RKO (cell line): ENCODE measurements at places on chromosomes 12 and 14.

GRCh38 chr14:78479127-78479780, 309.1 kb downstream of the NRXN3 start:
- DNase-seq, result no peak

DNA sequence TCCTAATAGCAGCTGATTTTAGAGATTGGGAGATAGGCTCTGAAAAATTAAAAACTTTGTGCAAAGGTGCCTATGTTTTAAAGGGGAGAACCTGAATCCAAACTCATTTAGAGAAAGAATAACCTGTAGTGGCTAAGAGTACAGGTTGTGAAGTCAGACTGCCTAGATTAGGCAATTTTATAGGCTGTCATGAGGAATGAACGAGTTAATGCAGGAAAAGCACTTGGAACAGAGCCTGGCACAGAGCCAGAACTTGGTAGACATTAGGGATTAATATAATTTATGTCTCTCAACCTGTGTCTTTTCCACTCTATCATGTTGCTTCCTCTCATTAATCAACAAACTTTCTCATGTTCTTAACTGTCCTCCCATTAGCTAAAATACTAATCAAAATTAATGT, 98.1 kb downstream of the WIF1 start:
- no peak for DNase-seq

DNA sequence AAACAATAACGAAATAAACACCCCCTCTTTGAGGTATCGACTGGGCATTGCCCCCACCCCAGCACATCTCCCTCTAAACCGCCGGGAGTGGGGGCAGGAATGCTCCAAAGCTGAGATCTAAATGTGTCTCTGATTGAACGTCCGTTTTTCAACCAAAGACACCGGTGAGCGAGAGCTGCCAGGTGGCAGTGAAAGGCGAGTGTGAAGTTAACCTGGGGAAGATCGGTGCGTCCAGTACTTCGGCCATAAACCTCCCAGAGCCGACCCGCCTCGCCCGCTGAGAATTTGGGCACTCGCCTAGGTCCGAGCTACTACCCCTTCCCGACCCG, 625 bp downstream of the ANGEL1 start:
- peak; percentile 8 for DNase-seq

GRCh38 chr14:65753061-65753460, 340.5 kb downstream of the FUT8 start:
- DNase-seq, result no peak

GRCh38 chr14:90300611-90301047, 31.1 kb downstream of the NRDE2 start:
- peak; percentile 15 for DNase-seq

- no peak for DNase-seq
Measured at GRCh38 chr12:118430516-118430915, 54.2 kb downstream of the SUDS3 start.

DNA sequence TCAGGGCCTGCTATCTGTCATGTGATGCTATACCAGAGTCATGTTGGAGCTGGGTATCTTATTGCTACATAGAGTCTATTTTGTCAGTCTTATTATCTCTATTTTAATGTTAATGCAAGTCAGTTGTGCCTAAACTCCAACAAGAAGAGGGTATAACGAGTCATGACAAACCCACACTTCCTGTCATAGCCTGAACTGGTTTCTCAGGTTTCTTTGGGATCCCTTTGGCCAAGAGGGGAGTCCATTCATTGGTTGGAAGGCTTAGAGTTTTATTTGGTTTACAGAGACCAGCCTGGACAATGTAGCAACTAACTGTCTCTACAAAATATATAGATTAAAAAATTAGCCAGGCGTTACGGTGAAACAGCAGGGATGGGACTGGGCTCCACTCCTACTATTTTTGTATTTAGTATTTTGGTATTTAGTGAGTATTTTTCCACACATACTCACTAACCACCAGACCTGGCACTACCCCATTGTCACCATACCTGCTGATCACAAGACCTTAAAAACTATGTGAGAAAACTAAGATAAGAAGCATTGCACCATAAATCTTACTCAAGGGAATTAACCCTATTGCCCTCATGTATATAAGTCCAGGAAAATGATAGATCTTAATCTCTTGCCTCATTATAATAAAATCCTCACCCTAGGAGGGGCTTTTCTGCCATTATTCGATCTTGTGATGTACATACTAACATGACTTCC, 387.5 kb downstream of the IPO8 start:
- no peak for DNase-seq

DNA sequence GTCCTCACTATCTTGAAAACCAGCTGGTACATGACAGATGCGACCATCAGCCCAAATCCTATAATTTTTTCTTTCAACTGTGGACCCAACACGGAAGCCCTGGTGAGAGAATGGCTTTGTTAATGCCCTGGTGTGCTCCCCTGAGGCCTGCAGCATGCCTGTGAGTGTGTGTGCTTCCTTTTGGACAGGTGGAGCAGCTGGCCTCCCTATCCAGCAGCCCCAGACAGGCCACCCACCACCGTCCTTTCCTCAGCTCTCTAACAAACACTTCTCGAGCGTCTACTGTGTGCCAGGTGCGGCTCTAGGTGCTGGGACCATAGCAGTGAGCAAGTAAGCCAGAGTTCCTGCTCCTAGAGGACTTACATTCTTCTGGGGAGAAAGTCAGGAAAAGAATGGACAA, 78.9 kb upstream of the GZMB start:
- DNase-seq, result no peak

DNA sequence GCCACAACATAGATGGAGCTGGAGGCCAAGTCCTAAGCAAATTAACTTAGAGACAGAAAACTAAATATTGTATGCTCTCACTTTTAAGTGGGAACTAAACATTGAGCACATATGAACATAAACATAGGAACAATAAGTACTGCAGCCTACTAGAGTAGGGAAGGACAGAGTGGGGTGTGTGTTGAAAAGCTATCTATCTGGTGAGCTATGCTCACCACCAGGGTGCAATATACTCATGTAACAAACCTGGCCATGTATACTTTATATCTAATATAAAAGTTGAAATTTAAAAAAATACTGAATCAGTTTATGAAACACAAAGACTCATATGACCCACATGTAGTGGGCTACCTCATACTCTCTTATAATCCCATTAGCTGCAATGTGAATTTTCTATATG, 1305.0 kb downstream of the LRFN5 start:
- DNase-seq, result peak; percentile 2

DNA sequence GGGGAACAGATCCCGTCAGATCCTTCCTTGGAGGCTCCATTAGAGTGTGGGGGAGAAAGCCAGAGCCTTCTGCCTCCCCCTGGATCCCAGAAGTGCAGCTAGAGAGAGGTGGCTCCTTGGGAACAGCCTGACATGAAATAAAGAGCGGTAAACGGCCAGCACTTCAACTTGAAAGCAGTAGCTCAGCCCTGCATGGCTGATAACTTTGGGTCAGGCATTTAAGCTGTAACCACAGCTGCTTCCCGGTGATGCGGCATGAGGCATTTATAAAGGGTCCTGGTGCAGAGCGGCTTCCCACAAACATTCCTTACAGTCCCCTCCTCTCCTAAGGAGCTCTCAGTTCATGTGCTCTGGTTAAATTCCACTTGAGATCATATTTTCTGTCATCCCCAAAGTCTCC, 960.3 kb downstream of the VRK1 start:
- DNase-seq, result no peak

GRCh38 chr12:110109037-110109836, 14.9 kb upstream of the IFT81 start:
- DNase-seq, result no peak

DNA sequence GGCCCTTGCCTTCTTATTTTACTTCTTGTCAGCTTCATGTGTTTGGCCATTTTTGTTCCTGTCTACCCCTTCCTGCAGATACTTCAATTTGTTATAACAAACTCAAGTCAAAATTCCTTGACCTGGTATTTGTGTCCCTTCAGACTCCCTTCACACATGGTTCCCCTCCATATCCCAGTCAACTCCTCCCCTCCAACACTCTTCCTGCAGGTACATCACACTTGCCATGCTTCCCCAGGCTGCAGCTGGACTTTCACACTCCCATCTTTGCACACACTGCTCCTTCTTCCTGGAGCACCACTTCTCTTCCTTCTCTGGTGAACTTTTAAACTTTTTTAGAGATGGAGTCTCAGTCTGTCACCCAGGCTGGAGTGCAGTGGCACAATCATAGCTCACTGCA, 18.9 kb upstream of the FIGNL2 start:
- no peak for DNase-seq

DNA sequence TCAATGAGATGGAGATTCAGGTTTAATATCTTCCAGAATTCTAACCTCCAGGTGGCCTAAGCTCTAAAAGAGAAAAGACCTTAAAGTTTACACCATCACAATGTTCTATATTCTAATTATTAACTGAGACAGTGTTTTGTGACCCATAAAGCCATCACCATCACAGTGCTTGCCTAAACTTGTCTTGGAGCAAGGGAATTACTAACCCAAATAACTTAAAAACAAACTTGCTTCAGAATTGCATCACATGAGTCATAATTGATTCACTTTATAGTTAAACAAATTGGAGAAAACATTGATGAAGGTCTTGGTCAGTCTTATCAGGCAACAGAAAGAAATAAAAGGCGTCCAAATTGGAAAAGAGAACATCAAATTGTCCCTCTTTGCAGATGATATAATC, 54.5 kb upstream of the ALG10 start:
- DNase-seq, result no peak

DNA sequence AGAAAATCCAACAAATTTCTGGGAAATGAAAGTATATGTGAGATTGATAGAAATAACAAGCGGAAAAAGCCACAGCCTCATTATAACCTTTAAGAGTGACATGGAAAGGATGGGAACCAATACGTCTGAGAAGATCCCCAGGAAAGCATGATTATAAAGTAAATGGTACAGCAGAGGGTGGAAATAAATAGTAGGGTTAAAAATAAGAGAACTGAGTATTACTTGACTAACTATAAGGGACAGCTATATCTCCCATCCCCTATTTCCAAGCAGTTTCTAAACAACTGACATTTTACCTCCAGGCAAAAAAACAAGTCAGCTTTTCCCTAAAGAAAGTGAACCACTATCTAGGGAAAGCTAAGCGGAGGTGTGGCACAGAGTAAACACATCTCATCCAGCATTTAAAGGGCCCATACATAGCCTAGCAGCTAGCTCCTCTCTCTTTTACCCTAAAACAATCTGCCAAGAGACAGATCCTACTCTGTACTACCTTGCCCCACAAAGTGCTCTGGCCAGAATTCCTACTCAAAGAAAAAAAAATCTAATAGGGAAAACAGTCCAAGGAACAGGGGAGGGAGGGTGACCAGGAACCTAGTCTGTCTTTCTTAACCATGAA, 11.2 kb downstream of the OSBPL8 start:
- DNase-seq, result no peak

DNA sequence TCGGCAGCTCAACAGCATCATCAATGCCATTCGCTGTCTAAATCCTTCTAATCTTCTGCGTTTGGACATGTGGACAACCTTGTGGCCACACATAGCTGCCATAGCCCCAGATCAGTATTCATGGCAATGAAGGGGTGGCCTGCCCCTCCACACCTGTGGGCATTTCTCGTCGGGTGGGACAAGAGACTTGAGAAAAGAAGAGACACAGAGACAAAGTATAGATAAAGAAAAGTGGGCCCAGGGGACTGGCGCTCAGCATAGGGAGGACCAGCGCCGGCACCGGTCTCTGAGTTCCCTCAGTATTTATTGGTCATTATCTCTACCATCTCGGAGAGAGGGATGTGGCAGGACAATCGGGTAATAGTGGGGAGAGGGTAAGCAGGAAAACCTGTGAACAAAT, 42.3 kb downstream of the MAGOHB start:
- no peak for DNase-seq

DNA sequence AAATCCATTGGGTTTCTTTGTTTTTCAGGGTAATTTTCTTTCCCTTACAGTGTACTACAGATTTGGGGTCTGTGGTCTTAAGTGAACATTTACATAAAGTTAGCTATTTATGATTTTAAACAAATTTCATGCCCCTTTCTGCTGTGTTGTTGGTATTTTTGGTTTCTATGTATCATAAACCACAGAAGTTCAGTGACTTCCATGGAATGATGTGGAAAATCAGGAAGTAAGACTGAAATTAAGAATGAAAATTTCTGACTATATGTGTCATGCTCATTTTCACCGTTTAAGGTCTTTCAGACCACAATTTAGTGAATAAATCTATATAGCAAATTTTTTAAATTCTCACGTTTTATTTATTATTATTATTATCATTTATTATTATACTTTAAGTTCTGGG, 31.7 kb downstream of the ETV6 start:
- DNase-seq, result no peak

- peak; percentile 66 for DNase-seq
Measured at GRCh38 chr12:913919-914698, 35.4 kb downstream of the RAD52 start.

- DNase-seq, result no peak
Measured at GRCh38 chr12:69385038-69385437, 25.5 kb downstream of the YEATS4 start.

GRCh38 chr12:115149685-115150378, 465.9 kb upstream of the TBX3 start:
- peak; percentile 2 for DNase-seq

GRCh38 chr12:106871477-106871876, 84.2 kb upstream of the TMEM263 start:
- peak; percentile 47 for DNase-seq

DNA sequence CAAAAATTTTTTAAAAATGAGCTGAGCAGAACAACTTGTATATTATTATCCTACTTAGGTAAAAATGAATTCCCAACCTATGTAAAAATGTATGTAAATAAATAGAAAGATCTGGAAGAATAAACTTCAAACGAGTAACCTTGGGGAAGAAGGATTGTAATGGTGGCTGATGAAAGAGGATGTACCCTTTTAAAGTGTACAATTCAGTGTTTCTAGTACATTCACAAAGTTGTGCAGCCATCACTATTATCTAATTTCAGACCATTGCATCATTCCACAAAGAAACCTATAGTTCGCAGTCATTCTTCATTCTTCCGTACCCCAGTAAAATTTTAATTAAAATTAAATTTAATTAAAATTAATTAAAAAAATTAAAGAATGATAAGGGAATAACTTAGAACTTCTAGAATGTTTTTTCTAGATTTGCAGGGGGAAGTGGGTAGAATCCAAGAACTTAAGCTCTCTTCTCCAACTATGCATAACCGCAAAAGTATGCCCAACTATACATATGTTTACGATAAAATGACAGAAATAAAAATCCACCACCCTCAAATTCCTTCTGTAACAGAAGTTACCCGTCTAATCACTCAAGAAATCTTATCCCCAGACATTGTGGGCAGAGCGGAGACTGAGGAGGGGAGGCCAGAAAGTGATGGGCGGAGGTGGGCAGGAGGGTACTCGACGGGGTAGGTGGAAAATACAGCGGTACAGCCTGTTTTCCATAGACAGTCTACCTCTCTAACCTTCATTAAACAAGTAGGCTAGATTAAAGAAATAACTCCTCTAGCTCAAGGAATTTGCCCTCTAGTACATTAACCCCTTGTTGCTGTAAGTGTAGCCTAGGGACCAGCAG, 921 bp downstream of the DEPDC4 start:
- DNase-seq, result no peak

- DNase-seq, result peak; percentile 59
Measured at GRCh38 chr12:124993626-124994436, at the start of gene BRI3BP. TSS of gene BRI3BP (plus strand) at chr12:124993645. CDS start at chr12:124993791, 146 bp downstream.
